HS-5 (cell line): ENCODE measurements at places on chromosomes 3 and 15.

GRCh38 chr3:66606868-66607267 is 106.0 kb upstream of the LRIG1 start:
- DNase-seq = no peak

- DNase-seq = peak; percentile 2
Observed at GRCh38 chr15:46654993-46655392, 1020.2 kb downstream of the SQOR start.

DNA sequence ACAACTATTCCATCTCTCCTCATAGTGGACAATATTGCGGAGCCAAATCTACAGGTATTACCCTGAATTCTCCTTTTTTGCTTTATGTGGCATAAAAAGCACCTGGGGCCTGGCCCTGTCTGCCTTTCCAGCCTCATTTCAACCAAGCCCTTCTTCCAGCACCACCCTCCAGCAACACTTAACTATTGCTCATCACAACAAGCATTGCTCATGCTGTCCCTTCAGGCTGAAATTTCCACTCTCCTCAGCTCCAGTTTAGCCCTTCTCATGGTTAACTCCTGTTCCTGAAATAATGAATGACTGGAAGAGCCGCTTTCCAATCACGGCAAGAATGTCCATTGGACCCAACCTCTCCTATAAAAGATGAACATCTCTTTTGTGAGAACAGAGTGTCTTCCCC is 107.4 kb downstream of the P2RY1 start:
- no peak for DNase-seq

- DNase-seq = no peak
Observed at GRCh38 chr15:26971271-26972018, 464 bp downstream of the GABRG3 start.

DNA sequence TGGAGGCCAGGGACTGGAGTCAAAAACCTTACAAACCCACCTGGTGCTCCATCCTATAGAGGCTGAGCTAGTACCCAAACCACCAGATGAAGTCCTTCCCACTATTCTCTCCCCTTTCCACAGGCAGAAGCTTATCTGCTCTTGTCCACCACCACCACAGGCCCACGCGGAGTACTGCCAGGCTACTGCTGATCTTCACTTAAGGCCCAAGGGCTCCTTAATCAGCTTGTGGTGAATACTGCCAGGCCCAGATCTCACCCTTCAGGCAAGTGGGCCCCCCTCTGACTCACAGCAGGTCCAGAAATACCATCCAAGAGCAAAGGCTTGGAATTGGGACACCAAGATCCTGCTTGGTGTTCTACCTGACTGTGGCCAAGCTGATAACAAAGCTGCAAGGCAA is 598.1 kb upstream of the CBLB start:
- no peak for DNase-seq

GRCh38 chr15:80760960-80761359 is 18.2 kb upstream of the CEMIP start:
- DNase-seq = no peak

DNA sequence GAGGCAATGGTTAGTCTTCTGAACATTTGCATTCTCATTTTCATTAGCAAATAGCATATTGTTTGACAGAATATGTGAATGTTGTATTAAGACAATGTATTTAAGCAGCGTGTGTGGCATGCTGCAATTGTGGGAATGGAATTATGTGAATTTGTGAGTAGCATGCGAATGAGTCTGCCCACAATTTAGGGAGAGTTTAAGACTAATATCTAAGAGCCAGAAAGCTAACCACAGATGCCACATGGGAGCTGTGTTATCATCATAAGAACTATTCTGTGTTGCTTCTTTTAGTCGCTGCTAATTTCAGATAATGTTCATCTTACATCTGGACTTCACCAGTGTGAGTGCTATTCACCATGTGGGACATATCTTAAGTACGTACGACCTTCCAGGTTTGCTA is 494.5 kb downstream of the RBMS3 start:
- no peak for DNase-seq

- DNase-seq = no peak
Observed at GRCh38 chr3:139326707-139327106, 17.1 kb upstream of the MRPS22 start.

DNA sequence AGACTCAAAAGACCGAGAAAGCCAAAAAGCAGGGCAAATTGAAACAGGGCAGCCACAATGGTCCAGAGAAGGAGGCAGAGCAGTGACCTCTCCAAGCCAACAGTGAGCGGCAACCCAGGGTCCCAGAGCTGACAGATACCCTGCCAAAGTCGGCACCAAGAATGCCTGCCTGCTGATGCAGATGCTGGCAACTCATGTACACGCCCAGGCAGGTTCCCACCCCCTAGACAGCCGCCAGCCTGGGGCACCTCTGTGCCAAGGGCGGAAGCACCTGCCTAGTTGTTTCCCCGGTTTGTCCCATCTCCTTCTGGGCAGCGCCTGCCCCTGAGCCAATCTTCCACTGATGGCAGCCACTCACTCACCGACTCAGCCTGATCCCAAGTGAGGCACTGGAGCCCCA is 22.1 kb downstream of the KLHL25 start:
- DNase-seq = no peak

- DNase-seq = no peak
Observed at GRCh38 chr15:25890529-25890928, 27.4 kb upstream of the ATP10A start.

GRCh38 chr3:51637941-51638471 is 33.0 kb upstream of the TEX264 start:
- no peak for DNase-seq

GRCh38 chr3:72480366-72480765 is 367.9 kb downstream of the SHQ1 start:
- no peak for DNase-seq

DNA sequence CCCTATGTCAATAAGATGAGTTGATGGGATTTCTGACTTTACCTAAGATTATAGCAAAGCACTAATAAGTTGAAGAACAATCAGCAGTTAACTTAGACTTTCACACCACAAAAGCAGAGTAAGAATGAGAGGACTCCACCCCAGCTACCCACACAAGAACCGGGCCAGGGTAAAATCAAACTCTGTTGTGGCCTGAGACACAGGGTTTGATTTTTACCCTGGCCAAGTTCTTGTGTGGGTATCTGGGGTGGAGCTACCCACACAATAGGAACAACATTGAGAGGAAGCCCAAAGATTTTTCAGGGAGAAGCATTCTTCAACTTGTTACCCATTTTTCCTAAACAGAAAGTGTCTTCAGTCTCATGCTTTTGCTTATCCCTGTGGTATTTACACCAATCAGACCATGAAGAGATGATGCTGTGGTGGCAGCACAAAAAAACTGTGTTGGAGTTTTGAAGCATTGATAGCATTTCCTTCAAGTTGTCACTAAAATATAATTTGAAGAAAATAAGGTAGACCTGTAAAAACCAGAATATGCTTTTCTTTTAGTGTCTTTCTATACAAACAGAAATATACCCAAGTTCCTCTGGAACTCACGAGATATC is 25.6 kb downstream of the CPOX start:
- DNase-seq = no peak

DNA sequence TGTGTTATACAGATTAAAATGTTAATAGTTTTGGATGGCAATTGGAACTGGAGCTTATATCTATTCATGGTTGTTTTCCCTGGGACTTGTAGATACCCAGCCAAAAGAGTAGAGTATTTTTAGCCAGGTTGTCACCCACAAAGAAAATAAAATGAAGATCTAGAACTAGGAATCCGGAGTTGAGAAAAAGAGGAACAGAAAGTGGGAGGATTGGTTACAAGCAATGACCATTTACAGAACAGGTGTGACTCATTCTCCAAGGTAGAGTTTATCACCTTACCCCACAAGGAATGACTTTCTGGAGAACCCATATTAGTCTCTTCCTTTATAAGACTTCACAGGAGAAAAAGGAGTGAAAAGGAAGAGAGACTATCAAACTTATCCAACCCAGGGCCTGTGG is 99.8 kb downstream of the TMEM108 start:
- no peak for DNase-seq

DNA sequence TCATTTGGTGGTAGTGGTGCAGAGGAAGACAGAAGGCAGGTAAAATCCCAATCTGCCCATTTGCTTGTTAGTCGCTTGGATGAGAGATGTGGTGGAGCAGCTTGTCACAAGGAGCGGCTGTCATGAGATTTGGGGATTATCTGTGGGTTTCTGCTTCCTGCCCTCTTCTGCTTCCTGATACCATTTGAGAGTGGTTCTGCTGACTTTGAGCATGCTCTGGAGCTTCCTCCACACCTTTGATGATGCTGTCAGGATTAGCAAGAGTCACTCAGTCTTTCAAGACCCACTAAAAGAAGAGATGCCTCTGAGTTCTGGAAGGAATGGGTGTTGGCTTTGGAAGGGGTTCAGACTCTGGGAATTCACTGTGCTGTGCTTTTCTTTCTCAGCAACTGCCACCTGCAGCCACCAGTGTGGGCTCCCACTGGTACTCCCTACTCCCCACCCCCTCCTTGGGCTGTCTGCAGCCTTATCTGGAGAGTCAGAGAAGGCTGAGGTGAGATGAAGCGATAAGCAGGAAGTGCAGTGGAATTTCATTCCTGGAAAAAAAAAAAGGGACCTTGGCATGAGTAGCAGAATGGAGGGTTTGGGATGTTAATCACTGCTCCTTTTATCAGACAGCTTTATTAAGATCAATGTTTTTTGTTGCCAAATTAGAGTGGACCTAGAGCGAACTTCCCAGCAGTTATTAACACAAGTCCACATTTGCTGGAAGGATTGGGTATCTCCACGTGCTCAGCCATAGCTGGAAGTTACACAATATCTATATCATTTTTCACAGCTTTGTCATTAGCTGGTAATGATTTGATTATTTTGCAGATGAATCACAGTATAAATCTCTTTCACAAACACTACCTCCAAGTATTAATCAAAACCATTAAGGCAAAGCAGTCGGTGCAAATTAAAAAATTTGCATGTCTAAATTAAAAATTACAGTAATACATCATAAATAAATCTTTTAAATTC is 233.0 kb upstream of the SATB1 start:
- no peak for DNase-seq

DNA sequence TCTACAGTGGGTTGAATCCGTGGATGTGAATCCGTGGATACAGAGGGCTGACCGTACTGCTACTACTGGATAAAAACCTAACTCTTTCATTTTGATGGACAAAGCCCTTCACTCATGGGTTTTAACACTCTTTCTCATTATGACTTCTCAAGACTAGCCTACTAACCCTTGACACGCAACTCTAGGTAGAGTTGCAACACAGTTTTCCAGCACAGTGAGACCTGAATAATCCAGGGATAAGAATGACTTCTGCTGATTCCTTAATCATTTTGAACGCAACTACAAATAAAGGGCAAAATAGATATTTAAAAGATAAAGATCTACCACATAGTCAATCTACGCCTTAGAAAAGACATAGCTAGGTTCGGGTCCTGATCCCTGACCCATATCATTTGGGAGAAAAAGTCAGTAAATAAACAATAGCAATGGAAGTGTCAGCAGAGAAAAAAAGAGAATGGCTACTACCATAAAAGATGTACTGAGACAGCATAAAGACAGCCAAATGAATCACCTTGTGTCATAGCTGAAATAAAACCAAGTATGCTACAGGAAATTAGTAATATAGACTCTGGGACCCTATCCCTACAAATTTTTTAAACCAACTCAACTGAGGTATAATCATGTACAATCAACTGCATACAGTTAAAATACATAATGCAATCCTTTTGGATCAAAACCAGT is 87.6 kb downstream of the DPH6 start:
- no peak for DNase-seq

DNA sequence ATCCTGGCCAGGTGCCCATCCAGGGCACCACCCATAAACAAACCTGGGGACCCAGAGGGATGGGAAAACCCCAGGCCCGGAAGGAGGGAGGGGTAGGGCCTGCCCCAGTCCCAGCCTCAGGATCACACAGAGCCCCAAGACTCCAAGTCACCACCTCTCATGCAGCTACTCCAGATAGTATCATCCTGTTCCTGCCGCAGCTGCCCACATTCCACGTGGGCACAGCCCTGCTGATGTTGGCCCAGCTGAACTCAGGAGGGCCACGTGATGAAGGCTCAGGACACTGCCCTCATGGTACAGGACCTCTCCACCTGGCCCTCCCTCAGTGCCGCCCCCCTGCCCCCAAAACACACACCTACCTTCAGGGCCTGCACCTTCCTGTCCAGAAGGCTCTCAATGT is 69.5 kb downstream of the CACNA2D2 start:
- DNase-seq = no peak

GRCh38 chr3:59480486-59480995 is 430.7 kb upstream of the CFAP20DC start:
- peak; percentile 55 for DNase-seq

GRCh38 chr3:187130346-187131066 is 8.8 kb downstream of the RPL39L start:
- DNase-seq = no peak

DNA sequence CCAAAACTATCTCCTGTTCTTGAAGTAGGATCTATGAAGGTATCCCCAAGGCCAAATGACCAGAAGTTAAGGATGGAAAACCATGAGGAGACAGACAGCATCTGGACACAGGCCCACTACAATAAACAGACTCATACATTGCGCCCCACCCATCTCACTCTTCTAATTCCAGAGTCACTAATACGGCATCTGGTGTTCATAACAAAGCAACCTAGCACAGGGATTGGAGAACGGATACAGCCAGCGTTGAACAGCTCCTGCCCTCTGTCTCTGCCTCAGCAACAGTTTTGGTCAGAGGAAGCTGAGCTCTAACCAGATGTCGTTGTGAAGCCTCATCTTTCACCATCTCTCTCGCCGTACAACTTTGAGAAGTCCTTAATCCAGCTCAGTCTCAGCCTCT is 44.5 kb upstream of the CCDC80 start:
- no peak for DNase-seq

DNA sequence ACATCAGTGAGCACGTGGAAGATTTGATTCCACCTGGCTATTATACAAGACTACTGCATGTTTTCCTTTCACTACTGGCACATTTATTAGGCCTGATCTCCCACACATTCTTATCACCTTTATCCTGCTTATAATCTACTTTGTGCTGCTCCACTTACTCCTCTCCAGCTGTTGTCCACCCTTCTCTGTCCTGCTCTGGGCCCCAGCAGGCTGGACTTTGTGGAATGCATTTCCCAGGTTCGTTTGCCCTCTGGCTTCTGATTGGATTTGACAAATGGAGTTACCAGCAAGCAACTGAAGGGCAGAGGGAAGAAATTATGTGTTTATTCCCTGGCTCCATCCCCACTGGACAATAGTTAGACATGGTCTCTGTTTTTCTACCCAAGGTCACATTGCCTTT is 75.5 kb downstream of the DCLK3 start:
- DNase-seq = no peak

DNA sequence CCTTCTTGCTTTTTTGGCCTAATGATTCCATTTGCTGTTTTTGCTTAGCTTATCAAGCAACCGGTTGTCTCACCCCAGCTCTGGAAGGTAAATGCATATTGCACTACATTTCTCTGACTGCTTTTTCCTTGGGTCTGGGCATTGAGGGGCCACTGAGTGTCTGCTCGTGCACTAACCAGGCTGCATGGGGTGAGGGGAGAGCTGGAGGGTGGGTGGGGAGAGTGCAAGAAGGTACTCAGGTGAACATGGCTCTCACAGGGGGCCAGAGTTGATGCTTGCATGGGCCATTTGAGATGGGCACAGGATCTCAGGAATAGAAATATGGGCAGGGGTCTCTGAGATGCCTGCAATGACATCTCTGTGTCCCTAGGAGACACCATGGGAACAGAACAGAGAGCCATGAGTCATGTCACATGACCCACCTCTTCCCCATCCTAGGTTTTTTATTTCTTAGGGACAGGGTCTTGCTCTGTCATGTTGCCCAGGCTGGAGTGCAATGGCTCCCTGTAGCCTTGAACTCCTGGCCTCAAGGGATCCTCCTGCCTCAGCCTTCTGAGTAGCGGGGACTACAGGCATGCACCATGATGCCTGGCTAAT is 6.2 kb downstream of the ALPK3 start:
- DNase-seq = no peak

GRCh38 chr3:181626036-181626435 is 85.7 kb upstream of the SOX2 start:
- no peak for DNase-seq
